ENCODE measurements at places on chromosomes 7 and 10.

DNA sequence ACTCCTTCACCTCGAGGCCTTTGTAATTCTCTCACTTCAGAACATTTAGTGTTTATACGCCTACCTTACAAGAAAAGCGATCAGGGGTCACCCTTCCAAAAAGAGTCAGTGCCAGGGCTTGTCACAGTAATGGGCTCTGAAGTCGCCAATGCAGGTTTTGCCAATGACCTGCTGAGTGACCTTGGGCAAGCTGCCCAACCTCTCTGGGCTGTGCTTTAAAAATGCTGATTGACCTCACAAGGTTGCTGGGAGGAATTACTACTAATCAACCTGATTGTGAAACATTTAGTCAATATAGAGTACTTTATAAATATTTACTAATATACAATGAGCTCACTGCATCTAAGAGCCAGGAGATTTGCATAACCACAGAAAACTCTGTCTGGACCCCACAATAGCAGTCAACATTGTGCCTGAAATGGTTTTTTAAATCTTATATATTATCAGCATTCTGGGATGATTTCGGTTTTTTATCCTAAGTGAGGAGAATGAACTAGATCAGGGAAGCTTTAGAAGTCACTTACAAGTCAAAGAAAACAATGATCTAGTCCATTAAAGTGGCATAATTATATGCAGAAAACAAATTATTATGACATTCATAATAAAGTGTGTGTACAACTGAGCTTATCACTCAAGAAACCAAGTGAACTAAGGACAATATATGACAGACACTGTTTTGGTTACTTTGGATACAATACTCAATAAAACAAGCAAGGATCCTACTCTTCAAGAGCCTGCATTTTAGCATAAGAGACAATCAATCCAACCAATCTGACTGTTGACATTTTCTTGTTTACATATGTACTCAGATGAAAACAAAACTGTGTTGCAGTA is 290.5 kb downstream of the SORCS1 start:
- DNase-seq: no peak

DNA sequence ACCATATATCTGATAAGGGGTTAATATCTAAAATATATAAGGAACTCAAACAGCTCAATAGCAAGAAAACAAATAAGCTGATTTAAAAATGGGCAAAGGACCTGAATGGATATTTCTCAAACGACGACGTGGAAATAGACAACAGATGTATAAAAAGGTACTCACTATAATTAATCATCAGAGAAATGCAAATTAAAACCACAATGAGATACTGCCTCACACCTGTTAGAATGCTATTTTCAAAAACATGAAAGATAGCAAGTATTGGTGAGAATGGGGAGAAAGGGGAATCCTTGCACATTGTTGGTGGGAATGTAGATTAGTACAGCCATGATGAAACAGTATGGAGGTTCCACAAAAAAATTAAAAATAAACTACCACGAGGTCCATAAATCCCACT is 163.2 kb downstream of the DKK1 start:
- no peak for DNase-seq

DNA sequence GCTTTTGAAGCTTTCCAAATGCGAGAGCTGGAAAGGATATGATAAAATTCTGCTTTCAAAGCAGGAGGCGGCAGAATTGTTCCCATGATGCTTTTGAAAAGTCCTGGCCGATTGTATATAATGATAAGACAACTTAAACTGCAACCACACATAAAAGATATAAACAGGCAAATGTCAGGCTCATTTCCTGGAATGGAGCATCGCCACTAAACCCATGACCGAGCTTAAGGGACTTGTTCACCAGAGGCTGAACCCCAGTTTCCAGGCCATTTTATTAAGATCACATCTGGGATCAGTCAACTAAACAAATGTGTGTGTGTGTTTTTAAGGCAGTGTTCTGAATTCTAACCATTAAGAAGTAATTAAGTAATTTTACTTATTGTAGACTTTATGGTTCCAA is 131.6 kb downstream of the ITGA8 start:
- DNase-seq: no peak

DNA sequence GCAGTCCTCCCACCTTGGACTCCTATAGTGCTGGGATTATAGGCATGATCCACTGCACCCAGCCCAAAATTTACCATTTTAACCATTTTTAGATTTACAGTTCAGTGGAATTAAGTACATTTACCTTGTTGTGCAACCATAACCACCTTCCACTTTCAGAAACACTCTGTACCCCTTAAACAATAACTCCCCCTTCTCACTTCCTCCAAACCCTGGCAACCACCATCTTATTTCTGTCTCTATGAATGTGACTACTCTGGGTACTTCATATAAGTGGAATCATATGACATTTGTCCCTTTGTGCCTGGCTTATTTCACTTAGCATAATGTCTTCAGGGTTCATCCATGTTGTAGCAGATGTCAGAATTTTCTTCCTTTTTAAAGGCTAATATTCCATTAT is 33.6 kb downstream of the SUFU start:
- DNase-seq: no peak

DNA sequence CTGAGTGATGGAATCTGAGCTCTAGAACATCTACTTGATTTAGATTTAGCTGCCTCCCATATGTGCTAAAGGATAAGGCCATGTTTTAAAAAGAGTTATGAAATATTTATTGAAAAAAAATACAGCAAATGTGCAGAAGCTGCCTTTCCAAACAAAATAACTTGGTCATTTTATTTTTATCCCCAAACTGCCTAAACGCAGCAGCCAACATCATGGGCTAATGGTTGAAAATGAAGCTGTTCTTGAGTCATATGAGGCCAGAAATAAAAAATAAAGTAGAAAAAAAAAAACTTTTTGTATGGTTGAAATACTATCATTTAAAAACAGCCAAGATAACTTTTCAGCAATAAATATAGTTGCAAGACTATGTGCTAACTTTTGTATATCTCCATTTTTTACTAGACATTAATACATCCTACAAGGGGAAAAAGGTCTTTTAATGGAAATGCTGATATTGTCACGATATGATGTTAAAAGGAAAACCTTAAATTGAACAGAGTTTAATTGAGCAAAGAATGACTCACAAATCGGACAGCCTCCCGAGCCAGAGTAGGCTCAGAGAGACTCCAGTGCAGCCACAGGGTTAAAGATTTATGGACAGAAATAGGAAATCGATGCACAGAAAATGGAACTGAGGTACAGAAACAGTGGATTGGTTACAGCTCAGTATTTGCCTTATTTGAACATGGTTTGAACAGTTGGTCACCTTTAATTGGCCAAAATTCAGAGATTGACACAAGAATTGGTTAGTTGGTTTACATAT is 305.8 kb downstream of the MDFIC start:
- DNase-seq: no peak

DNA sequence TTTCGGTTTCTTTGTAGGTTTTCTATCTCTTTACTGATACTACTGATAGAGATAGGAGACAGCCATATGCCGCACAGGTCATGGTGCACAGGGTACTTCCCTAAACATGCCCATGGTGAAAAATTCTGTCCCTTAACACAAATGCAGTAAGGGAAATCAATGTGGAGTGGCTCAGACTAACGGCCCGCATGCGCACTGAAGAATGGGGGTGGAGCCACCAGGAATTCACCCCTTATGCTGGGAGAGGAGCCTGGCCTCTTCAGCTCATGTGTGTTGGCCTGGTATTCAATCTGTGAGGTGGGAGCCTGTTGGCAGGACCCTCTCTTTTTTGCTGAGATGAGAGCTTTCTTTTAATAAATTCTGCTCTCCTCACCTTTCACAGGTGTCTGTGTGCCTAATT is 8.4 kb upstream of the URGCP start:
- DNase-seq: no peak

GRCh38 chr7:140289804-140290203 is 108.5 kb downstream of the SLC37A3 start:
- DNase-seq: no peak

DNA sequence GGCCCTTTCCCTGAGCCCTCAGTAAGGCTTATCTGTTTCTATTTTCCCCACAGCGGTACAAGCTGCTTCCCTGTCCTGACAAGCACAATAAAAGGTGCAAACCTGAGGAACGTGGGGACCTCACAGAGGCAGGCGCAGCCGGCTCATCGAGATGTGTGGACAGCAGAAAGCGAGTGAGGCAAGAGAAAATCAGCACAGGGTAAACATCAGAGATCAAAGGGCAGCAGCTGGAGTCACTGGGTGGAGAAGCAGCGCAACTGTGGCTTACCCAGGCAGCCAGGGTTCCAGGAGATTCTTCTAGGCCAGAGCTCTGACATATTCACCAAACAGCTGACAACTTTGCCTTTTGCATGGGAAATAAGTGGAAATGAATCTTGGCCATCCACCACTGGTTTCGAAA is 212.6 kb downstream of the WDR11 start:
- DNase-seq: no peak

DNA sequence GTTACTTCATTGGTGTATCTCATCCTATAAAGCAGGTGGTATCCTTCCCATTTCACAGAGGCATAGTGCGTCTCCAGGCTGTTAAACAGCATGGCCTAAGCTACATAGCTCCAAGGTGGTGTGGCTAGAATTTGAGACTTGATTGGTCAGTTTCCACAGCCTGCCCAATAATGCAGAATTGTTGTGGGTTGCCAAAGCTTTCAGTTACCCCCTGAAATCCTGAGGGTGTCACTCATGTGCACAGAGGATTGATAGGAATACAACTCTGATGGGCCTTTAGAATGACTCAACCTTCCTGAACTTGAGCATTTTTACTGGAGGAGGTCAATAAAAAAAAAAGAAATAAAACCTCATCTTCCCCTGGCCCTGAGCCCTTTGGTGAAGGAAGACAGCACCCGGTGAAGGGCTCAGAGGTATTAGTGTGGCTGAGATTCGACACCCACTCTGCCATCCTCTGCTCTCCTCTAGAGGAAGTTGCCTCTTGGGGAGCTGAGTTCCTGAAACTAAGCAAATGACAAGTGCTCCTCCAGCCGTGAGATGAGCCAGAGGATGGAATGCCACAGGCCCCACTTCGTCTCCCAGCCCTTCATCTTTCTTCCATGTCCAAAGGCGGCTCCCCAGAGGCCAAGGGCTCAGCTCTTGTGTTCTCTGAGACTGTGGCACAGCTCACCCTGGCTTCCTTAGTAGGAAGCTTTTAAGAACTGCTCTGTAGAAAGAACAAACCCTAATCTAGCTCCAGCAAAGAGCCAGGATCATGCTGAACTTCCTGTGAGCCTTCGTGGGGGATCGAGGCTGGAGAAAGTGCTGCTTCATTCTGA is 1.0 kb downstream of the ACSL5 start:
- DNase-seq: peak; percentile 75

DNA sequence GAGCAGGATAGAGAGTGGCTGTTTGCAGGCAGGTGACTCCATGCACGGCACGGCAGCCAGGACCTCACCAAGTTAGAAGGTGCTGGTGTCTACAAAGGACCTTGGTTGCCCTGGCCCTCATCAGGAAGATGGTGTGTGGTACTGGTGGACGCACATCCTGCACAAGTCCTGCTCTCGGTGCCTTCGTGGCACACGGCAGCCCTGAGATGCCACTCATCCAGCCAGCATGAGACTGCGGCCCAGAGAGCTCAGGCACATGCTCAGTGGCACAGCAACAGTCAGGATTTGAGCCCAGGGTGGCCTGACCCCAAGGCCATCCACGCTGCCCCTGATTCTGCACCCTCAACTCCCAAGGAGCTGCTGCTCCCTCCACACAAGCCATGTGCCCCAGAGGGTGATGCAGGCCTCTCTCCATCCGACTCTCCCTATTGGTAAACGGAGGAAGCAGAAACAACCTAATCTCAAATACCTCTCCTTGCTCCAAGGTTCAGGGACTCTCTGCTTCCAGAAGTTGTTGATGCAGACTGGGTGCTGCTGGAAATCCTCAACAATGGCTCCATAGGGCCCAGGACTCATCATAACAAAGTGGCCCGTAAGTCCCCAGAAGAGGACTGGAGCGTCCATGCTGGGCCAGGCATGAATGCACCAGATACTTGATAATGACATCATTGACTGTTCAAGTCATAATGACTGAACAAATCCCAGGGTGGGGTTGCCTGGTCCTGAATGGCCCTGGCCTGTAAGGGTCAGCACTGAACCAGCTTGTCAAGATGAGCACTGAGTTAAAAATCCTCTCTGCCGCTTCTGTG is 93.6 kb downstream of the ARHGAP22 start:
- DNase-seq: no peak

- no peak for DNase-seq
Observed at GRCh38 chr7:46830-47140, 145.6 kb upstream of the FAM20C start.

GRCh38 chr7:80087051-80087770 is 47.4 kb upstream of the GNAI1 start:
- DNase-seq: no peak

GRCh38 chr10:15122477-15123030 is 25.4 kb downstream of the RPP38 start:
- DNase-seq: no peak

DNA sequence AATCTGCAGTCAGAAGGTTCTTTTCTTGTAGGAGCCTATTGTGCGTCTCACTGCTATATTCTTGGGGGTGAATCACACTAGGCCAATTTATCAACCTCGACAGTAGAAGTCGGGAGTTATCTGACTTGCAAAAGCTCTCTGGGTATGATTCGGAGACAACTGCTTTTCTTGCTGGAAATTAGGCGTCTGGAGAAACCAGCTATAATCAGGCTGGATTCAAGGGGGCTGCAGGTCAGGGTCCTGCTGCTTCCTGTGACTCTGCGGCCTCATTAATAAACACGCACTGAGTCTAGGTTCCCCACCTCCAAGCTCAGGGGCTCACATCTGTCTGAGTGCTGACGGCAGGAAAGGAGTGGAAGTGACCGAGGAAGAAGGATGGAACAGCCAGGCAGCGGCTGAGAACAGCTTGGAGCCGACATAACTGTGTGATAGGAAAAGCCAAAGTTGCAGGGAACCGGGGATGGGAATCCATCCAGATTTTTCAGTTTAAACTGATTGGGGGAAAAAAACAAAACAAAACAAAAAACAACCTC is 184.6 kb downstream of the FANK1 start:
- DNase-seq: no peak
